ENCODE measurements at places on chromosomes 12 and 14.

GRCh38 chr12:40224439-40225291 lies at the start of gene LRRK2:
LRRK2 (plus strand) TSS chr12:40224997; CDS start chr12:40225132, 135 bp downstream.
- DNase-seq, result no peak

- DNase-seq, result no peak
Observed at GRCh38 chr12:1795221-1795784, 25.1 kb upstream of the LRTM2 start.

DNA sequence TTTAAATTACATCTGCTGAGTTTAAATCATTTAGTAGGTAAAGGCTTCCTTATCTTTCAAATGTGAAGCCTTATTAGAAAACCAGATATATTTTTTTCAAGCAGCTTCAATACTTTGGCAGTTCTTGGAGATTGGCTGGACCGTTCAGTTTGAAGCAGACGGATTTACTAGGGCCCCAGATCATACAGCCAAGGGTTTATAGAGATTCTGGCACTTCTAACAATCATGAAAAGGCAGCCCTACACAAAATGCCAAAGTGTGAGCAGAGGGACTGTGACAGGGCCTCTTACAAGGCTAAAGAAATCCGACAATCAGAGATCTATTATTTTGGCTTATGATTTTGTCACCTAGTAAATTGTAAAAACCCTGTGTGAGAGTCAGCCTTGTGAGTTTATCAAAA lies 162.8 kb upstream of the SLC38A2 start:
- DNase-seq, result no peak

- DNase-seq, result no peak
Observed at GRCh38 chr14:38762426-38762825, 340.6 kb downstream of the SEC23A start.

- DNase-seq, result peak; percentile 75
Observed at GRCh38 chr12:9741726-9742125, 8.8 kb upstream of the CLECL1 start.

DNA sequence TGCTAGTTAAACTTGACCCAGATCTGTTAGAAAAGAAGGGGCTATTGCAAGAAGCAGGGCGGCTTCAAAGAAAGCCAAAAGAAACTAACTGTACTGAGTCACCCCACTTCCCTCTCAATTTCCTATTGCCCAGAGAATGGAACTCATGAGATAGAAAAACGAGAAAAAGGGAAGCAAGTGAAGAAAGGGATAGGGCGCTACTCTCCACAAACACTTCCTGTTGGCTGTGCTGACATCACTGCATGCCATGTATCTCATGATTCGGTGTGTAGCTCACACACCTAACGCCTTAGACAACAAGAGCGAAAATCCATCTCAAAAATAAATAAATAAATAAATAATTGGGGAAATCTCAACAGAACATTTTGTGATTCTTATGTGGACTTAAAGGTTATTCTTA lies 13.0 kb upstream of the P2RX4 start:
- DNase-seq, result no peak

DNA sequence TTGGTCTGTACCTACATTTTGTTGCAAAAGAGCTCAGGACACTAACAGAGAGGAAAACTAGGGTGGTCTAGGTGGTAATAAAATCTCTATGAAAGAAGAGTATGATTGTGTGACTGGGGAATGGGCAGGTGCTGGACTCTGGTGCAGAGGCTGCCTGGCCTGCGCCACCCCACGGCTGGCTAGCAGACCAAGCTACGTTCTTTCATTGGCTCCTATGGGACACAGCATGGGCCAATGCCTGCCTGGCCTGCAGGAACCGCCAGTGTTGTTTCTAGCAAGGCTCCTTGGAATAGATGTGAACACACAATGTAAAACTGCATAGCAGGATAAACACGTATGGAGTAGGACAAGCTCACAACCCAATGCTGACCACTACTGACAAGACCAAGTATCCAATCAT lies 51.7 kb upstream of the CORO1C start:
- DNase-seq, result no peak

DNA sequence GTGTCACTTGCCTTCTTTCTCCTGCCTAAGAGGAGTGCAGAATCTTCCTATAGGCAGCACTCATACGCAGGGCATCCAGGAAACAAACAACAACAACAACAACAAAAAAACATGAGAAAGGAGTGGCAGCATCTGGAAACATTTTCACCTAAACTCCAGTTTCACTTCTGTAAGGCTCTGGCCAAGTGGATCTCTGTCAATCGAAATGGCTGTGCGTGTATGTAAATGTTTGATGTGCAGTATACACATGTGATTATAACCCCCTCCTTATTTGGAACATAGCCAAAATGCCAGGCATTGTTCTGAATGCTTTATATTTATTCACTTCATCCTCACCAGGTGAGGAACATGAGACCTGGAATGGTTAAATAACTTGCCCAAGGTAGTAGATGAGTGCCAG lies 76.8 kb downstream of the COX16 start:
- no peak for DNase-seq

- DNase-seq, result peak; percentile 47
Observed at GRCh38 chr14:73825551-73826188, 26.0 kb upstream of the PTGR2 start.

- no peak for DNase-seq
Observed at GRCh38 chr14:55332654-55333570, 61.7 kb downstream of the FBXO34 start.
